HT1080 (cell line): ENCODE measurements at places on chromosomes 3 and 15. TPM values are rescaled to one million over a fixed set of nuclear protein-coding genes. Genes with fewer than 3 reads are reported as not detected.

DNA sequence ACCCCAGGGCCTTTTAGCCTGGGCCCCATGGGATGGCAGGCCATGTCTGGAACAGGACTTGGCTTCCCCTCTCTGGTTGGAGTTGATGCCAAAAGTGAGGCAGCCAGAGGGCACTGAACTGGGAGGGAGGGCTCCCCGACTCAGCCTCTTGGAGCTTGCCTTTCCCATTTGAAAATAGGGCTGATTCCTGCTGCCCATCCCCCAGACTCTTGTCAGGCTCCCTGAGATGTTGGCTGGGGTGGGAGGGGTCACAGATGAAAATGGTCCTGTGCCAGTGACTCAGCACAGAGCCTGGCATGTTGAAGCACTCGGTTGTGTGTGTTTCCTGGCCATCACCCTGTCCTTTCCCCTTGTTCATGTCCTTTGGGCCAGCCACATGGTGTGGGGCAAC is 6.6 kb downstream of the PPCDC start:
- DNase-seq: peak; percentile 52

DNA sequence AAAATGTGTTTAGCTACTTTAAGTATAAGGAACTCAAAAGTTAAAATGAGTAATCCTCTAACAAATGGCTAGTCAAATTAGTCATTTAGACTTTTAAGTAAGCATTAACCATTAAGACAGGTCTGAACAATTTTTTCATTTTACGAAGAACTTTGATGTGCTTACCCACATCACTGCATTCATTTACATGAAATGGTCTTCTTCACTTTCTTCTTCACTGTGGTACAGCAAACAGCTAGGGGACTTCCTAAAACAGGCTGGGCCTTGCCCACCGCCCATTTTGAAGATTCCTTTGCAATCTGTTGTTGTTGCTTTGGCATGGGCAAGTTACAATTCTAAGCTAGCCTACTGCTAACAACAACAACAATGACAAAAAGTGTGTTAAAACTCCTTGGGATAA is 67.4 kb downstream of the CBLB start:
- no peak for DNase-seq

DNA sequence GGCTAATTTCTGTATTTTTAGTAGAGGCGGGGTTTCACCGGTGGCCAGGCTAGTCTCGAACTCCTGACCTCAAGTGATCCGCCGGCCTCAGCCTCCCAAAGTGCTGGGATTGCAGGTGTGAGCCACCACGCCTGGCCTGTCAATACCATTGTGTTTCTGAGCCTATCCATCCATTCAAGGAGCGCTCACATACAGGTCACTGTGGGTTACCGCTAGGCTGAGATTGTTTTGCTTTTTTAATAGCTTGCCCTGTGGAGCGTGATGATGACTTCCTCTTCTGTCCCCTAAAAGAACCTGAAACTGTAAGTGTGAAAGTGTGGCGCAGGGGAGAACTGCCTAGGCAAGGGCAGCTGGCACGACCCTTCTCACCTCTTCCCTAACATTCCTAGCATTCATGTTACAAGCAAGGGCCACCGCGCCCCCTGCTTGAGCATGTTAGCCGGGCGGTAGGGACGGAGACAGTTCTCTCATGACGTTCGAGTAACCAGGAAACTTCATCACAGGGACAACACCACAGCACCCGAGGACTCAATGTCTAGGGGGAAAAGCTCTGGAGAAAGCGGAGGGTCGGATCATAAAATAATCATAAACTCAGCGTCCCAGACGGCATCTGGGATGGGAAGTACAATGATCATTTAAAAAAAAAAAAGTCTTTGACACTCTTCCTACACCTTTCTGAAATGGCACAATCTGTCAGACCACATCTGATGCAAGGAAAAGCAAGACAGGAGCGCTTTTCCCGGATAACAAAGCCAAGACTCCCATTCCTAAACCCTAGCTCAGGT is 790 bp downstream of the LAMP3 start:
- no peak for DNase-seq

- no peak for DNase-seq
Measured at GRCh38 chr15:44148580-44148979, 46.5 kb downstream of the FRMD5 start.

DNA sequence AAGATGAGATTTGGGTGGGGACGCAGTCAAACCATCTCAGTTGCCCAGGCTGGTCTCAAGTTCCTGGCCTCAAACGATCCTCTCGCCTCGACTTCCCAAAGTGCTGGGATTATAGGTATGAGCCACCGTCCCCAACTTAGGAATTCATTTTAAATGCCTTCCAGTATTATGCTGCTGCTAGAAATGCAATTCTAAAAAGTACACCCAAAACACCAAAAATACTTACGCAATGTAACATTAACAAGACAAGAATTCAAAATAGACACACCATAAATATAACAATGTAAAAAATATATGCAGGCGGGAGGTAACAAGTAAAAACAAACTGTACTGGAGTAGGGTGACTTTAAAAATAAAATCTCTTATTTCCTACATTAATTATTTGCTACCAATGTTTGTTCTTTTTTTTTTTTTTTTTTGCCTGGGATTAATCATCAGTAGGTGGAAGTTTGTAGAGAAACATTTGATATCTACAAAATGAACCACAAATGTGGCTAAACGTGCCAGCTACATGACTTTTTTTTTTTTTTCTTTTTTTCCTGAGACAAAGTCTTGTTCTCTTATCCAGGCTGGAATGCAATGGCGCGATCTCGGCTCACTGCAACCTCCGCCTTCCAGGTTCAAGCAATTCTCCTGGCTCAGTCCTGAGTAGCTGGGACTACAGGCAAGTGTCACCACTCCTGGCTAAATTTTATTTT is 56.8 kb downstream of the SETMAR start:
- no peak for DNase-seq

DNA sequence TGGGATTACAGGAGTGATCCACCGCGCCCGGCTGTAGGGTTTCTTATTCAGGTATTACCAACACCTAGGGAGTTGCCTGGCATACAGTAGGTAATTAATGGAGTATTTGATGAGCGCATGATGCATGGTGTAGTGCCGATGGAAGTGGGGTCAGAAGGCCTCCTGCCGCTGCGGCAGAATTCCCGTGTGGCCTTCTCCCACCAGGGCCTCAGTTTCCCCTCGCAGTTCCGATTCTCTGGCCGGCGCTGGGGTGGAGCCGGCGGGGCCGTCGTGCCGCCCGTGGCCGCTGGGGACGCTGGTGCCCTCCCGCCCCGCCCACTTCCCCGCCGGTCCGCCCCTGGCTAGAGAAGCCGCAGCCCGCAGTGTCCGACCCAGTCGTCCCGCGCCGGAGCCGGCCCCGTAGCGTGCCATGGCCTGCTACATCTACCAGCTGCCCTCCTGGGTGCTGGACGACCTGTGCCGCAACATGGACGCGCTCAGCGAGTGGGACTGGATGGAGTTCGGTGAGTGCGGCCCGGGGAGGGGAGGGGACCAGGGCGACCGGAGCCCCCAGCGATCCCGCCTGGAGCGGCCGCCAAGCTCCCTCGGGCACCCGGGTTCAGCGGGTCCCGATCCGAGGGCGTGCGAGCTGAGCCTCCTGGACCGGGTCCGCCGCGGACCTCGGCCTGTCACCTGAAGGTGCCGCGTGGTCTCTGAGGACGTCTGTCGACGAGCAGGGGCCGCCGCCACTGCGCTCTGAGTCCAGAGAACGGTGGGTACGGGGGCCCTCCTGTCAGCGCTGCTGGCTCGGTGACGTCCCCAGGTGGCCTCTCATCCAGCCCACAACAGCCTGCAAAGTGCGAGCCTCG is at the start of gene IRAK2:
IRAK2 (plus strand) TSS at position 374 of the 848 bp plus-strand sequence; CDS start at position 410, 36 bp downstream.
- peak; percentile 47 for DNase-seq

DNA sequence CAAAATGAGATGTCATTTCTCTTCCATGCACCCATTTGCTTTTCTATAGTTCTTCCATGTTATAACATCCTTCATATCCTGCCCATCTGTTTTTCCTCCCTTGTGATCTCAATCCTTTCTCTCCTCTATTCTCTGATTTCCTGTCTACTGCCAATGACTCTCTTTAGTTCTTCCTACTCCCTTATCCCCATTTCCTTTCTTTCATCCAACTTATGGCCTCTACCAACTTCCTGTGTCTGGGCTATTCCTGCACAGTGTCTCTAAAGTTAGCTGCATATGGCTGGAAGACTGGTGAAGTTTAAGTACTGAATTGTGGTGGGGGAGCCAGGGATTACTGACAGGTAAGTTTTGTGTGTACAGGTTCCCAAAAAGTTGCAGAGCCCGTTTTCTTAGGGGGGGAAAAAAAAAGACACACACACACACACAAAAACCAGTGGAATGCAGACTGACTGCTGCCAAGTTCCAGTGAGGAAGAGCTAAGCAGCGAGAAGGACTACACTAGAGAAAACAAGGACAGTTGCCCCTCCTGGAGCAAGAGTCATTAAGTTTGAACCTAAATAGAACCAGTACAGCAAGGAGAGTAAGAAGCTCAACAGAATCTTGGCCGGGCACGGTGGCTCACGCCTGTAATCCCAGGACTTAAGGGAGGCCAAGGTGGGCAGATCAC is 28.8 kb downstream of the XRN1 start:
- peak; percentile 30 for DNase-seq

DNA sequence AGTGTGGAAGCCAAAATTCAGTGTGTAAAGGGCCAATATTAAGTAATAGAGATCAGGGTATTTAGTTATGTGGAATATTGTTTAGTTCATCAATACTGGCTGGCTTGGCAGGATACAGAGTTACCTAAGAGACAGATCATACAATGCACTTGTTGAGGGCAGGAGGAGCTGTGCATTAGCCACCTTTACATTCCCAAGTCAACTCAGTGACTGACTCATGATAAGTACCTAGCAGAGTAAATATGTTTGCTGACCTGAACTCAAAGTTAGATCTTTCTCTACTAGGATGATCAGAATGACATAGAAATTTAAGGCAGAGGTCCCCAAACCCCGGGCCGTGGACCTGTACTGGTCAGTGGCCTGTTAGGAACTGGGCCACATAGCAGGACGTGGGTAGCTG is 3.5 kb upstream of the ABHD17C start:
- DNase-seq: no peak

The STRIT1 gene
- not detected in 2 replicates for total RNA-seq
